ENCODE measurements at places on chromosomes 7 and 10.

GRCh38 chr7:69710768-69711438 lies 112.6 kb downstream of the AUTS2 start:
- DNase-seq, result no peak

DNA sequence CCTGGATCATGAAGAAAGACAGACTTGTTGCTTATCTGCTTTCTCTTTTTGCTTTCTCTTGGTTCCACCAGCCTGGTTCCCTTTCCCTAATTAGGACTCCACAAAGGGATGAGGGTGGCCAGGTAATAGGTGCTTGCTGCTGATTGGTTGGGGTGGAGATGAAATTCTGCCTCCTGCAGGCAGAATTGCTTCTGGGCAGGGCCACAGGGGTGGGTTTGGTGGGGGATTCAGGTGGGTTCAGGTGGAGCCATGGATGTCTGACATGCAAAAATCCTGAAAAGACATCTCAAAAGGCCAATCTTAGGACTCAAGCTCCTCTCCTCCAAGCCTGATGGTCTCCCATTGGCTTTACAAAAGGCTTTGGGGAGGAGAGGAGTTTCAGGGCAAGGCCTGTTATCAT lies 25.4 kb upstream of the ACHE start:
- no peak for DNase-seq

- DNase-seq, result no peak
Observed at GRCh38 chr7:110988890-110989501, 101.9 kb upstream of the LRRN3 start.

GRCh38 chr10:124381011-124381611 lies 37.6 kb downstream of the OAT start:
- no peak for DNase-seq

- DNase-seq, result no peak
Observed at GRCh38 chr10:71881647-71882355, 30.8 kb upstream of the PSAP start.

DNA sequence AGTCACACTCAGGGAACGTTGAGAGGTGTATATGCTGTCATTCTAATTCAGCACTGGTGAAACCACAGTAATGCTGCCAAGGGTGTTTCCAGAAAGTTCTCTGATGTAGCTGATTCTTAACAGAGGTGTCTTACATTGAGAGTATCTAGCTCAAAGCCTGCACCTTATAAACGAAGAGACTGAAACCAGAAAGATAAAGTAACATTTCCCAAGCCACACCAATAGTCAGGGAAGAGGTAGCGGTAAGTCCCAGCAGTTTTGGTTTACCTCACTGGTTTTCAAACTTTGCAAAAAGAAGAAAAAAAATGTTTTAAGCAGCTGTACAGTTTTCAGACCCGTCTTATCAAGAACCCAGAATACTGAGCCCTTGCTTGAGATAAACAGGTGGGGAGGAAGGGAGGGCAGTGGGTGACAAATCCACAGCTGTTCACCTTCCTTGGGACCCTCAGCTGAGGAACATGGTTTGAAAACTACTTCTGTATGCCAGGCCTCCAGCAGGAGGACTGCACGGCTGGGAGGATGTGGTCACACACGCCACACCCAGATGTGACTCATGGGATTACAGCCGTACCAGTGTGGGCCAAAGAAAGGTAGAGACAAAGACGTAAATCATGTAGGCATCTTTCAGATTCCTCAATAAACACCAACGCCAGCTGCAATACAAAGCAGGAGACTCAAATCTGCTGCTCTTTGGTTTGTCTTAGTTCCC lies 63.9 kb upstream of the GSDME start:
- DNase-seq, result peak; percentile 76

- DNase-seq, result no peak
Observed at GRCh38 chr7:2604608-2605174, 27.1 kb upstream of the TTYH3 start.

DNA sequence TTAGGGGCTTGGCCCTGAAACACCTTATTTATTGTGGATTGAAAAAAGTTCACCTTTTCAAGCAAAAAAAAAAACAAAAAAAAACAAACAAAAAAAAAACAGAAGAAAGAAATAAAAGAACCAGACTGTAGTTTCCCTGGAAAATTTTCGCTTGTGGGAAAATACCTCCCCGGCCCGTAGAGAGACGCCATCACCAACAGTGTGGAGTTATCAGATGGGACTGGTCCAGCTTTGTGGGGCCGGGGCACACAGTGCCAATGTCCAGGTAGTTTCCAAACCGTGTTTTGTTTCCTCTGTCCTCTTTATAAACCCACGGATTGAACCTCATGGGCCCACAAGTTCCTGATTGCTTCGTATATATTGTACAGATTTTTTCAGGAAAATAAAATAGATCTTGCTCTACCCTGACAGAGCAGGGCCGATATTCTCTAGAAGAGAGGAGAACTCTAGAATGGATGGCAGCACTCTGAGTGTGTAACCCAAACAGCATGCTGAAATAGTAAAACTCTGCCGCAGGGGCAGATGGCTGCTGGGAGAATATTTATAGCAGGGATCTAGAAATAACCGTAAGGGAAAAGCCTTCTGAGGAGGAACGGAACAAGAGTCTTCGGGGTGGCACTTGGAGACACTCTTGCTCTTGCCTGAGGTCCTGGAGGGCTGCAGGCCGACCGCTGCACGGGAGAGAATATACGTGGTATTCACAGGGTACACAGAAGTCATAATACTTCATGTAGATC lies 241.0 kb downstream of the FRMD4A start:
- no peak for DNase-seq
